ENCODE measurements at places on chromosomes 4 and X. TPM values are rescaled to one million over a fixed set of nuclear protein-coding genes. Genes with fewer than 3 reads are reported as not detected.
A peak's percentile ranks its signal among the peaks of the same experiment; 100 is the strongest.

DNA sequence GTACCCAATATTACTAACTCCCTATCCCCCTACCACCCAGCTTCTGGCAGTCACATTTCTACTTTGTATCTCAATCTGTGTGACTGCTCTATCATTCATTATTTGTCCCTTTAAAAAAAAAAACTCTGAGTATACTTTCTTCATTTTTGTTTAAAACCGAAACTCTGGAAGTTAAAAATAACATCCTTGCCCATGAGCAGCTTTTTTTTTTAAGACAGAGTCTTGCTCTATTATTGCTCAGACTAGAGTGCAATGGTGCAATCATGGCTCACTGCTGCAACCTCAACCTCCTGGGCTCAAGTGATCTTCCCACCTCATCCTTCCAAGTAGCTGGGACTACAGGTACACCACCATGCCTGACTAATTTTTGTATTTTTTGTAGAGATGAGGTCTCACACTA, 15.8 kb downstream of the UBE2K start:
- H3K4me1 ChIP-seq = no peaks in the 10 kb centered on the region
- no peak overlapping the region for H3K4me3 ChIP-seq
- H3K27ac ChIP-seq = no peak overlapping the region
- DNase-seq = no peak
- no peaks in the 10 kb centered on the region for H3K27me3 ChIP-seq
- peaks cover 8% of the 10 kb centered on the region for H3K36me3 ChIP-seq

Gene C4orf36
- 1.5 TPM for total RNA-seq

- no peaks in the 10 kb centered on the region for H3K4me1 ChIP-seq
- no peak overlapping the region for H3K27ac ChIP-seq
- H3K27me3 ChIP-seq = no peaks in the 10 kb centered on the region
- DNase-seq = no peak
Observed at GRCh38 chr4:121025540-121025939, 46.8 kb downstream of the NDNF start.

DNA sequence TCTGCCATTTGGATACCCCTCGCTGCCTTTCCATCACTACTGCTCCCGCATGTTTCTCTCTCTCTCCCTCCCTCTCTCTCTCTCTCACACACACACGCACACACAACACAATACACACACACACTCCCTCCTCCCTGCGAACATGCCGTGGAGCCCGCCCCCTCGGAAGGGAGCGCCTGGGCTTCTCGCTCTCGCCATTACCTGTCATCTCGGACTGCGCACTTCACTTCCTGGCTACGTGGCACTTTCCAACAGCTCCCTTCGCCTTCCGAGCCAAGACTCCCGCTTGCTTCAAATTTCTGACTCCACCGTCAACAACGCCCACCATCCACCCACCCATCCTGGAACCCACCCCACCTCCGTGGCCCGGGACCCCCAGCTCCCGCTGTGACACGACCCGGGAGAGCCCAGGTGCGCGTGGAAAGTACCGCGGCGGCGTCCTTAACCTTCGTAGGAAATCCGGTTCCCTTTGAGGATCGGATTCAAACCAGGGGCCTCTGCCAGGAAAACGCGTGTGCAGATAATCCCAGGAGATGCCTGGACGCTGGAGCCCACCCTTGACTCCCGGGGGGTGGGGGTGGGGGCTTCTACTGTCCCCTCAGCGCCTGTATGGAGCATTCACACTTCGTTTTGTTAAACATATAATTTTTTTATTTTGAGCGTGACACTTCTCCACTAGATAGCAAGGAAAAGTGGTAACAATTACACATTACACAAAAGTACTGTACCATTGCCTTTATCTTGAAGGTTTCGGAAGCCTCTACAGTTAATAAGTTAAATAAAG, 12.5 kb downstream of the ARX start:
- peak overlapping the region; percentile 23 for H3K4me3 ChIP-seq
- H3K36me3 ChIP-seq = no peaks in the 10 kb centered on the region
- peaks cover 4% of the 10 kb centered on the region for H3K4me1 ChIP-seq
- H3K27ac ChIP-seq = no peak overlapping the region

DNA sequence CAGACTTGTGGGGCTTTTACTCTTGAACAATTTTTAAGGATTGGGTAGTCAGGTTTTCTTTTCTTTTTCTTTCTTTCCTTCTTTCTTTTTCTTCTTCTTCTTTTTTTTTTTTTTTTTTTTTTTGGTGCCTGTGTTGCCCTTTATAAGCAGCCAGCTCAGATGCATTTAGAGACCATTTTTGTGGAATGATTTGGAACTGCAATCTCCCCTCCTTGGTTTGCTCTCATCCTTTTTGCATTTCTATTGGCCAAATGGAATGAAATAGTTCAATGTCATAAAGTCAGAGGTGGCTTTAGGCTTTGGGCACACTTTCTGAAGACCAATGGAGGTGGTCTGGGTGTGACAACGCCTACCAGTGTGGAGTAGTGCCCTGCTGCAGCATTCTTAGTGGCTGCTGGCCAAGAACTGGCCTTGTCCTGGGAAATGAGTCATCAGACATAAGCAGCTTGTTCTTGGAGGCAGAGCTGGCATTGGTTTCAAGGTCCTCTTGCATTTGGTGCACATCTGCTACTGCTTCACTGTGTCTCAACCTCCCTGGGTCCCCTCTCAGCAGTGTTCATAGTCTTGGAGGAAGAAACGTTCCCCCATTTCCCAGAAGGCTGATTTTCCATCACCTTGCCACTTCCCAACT, 84.5 kb downstream of the CT47B1 start:
- H3K27ac ChIP-seq = no peak overlapping the region
- H3K36me3 ChIP-seq = no peaks in the 10 kb centered on the region
- no peaks in the 10 kb centered on the region for H3K27me3 ChIP-seq
- H3K4me3 ChIP-seq = no peak overlapping the region
- DNase-seq = no peak

Gene CMC4
- 3.7 TPM for total RNA-seq

- DNase-seq = no peak
- H3K4me3 ChIP-seq = no peak overlapping the region
- H3K27ac ChIP-seq = no peak overlapping the region
- no peaks in the 10 kb centered on the region for H3K27me3 ChIP-seq
- no peaks in the 10 kb centered on the region for H3K4me1 ChIP-seq
Observed at GRCh38 chrX:45774961-45775360, 574.3 kb upstream of the DIPK2B start.
